ENCODE measurements at places on chromosomes 5 and 9.

- no peak for DNase-seq
Measured at GRCh38 chr9:134136118-134136995, 475 bp downstream of the WDR5 start.

GRCh38 chr5:143471041-143471509 lies 67.6 kb upstream of the NR3C1 start:
- DNase-seq: no peak

DNA sequence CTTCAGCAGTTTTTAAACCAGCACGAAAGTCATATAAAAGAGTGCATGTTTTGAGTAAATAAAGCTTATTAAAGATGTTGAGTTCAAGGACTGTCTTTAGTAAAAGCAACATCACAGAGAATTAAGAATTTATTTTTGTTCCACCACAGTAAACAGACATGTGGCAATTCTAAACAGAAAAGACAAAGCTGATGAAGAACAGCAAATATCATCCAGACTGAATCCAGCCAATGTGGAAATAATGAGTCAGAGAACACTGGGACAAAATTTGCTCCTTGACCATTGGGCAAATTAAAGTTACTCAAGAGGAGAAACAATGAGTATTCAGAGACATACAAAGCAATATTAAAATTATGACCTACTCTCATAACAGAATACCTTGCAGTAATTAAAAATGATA lies 28.8 kb downstream of the OR2K2 start:
- DNase-seq: no peak

DNA sequence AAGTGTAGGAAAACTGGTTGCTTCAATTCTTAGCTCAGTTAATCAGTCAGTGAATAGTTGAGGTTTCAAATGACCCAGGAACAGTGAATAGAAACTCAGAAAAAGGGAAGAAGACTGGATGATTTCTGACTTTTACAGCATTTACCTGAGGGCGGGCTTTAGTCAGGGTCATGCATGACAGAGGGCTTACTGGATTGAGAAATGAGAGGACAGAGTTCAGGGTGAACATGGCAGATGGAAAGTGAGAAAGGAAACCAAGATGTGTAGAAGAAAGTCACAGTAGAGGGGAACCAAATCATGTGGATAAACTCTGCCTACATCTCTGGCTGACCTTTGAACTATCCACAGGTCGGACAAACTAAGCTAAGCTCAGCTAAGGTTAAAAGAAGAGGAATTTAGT lies 596.0 kb downstream of the SEMA5A start:
- no peak for DNase-seq

DNA sequence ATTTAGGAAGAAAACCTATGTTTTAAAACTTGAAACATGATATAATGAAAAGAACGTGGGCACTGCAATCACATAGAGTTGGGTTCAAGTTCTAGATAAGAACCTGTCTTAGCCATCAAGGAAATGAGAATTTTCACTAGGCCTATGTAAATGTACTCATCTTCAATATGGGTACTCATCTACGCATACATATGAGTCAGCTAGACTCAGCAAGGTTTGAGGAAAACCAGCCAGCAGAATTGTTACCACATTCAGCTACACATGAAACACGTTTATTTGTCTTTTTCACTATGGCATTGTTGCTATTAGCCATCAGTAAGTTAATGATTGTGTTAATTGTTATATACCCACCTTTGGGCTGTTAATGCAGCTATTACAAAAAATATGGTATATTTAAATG lies 146.3 kb downstream of the CHSY3 start:
- DNase-seq: no peak

DNA sequence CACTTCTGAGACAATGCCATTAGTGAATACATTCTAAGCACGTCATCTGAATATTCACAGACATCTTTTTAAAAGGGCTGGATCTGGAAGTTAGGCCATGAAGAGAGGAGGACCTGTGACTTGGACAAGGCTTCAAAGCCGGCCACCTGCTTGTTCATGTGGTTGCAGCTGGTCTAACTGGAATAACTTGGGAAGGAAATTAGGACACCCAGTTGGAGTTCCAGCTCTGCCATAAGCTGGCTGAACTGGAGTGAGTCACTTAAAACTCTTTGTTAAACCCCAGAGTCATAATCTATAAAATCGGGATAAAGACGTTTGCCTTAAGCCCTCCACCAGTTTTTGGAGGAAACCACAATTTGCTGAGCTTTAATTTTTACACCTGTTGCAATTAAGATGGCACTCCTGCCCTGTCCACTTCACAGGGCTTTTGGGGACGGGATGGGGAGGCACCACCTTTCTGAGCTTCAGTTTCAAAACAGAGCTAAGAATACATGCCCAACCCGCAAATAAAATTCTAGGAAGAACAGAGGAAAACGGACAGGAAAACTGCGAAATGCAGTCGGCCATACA lies 536 bp upstream of the STX17 start:
- no peak for DNase-seq

GRCh38 chr5:179467441-179467840 lies 82.9 kb upstream of the RUFY1 start:
- DNase-seq: no peak

DNA sequence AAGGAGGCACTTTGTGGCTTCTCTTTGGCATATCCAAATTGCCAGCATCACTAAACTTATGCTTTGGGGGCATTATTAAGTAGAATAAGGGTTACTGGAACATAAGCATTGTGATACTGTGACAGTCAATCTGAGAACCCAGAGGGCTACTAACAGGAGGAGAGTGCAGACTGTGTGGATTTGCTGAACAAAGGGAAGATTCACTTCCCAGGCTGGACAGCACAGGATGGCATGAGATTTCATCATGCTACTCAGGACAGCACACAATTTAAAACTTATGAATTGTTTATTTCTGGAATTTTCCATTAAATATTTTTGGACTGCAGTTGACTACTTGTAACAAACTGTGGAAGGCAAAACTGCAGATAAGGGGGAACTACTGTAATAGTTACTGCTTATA lies 212.5 kb downstream of the TMC1 start:
- no peak for DNase-seq

DNA sequence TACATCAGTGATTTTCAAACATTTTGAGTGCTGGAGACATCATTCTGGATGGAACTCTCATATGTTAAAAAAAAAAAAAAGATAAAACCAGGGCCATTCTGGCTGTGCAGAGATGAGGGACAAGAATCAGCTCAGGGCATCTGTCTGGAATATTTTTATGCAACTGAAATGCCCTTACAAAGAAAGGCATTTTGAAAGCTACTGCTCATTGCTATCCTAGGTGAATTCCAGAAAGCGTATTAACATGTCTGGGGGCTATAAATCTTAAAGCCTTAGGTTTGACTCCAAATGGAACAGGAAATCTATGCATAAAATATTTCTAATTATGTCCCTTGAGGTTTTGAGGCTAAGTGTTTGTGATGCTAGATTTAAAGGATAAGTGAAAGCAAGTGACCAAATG lies 14.9 kb upstream of the PCSK1 start:
- no peak for DNase-seq

DNA sequence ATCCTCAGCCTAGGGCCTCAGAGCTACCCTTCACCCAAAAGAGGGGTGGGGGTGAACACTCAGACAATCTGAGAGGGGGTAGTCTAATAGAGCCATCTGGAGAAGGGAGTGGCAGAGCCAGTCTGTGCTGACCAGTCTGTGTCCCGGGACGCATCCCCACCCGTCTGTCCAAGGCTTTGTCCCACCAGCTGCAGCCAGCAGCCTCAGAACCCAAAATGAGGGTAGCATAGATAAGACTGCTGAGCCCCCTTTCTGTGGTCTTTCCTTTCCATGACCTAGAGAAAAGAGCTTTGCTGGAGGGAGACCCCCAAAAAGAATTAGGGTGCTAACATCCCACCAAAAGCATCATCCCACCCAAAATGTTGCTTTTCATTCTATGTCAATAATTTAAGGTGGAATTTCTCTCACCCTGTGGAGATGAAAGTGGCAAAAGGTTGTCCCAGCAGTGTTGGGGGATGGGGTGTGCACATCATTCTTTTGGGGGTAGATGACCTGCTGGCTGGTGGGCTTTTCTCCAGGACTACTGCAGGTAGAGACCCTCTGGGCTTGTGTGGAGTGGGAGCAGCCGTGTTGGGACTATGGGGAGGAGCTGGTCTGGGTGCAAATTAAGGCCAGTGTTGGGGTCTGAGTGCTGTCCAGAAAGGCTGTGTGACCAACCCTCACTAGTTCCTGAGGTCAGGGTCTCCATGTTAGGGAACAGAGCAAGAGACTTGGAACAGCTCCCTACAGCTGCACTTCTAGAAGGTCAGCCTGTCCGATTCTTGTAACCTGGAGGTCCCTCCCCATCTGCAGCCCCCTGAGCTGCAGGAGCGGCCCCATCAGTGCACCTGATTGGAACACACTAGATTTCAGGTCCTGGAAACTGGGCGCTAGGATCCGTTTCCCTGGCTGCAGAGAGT lies 19.9 kb downstream of the URM1 start:
- no peak for DNase-seq

DNA sequence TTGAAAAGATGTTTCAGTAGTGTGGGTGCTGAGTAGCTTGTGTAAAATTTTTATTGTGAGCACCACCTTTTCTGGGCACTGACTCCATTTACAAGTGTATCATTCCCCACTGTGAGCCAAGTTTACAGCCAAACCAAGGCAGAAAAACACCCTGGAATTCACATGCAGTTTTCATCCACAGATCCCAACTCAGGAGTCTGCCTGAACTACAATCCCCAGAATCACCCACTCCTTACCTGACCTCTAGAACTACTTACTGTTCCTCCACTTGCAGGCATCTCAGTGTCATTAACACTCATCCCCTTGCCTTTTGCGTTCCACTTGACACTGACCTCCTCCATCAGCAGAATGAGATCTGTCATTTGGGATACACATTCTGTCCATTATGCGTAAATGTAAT lies 2042.6 kb upstream of the CDH6 start:
- DNase-seq: no peak

DNA sequence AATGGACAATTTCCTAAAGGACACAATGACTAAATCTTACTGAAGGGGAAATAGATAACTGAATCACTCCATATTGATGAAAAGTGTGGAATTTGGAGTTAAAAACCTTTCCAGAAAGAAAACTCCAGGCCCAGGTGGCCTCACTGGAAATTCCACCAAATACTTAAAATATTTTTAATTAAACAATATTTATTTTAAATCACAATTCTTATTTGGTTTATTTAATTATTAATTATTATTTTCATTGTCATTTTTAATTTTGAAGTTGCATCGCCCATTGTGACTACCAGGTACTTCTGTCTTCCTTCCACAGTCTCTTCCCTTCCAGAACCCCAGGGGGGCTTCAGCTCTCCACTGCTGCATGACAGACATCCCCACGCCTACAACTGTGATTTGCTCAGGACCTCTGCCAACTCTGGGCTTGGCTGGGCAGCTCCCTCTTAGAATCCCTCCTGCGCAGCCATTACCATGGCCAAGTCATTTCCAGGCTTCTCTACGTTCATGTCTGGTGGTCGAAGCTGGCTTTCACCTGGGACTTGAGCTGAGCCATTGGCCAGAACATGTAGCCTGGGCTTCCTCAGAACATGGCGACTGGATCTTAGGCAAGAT lies 16.4 kb upstream of the GADD45G start:
- DNase-seq: no peak

DNA sequence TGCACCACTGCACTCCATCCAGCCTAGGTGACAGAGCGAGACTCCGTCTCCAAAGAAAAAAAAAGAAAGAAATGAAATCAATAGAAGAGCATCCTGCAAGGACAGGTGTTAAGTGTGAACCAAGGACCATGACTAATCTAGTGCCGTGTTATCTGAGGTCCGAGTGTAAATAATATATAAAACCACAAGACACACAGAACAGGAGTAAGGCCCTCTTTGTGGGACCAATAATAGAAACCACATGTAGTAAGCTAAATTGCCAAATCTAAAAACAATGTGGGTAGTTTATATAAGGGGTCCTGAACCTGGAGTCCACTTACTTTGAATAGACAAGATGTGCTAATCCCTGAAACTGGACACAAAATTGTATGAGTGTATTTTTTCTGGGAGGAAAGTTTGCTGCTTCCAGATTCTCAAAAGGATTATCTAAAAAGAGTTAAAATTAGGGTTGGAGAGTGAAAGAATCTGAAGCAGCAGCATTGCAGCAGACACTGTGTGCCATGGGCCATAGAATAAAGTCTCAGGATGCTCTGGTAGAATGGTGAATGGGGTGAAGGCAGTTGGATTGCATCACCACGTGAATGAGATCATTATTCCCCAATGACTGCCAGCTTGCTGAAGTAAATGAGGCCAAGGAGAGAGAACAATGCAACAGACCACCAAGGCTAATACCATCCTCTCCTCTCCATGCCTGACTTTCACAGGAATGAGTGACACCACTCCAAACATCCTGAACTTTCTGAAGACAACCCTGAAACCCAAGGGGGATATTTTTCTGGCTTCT lies 222.7 kb downstream of the DCP2 start:
- DNase-seq: no peak

DNA sequence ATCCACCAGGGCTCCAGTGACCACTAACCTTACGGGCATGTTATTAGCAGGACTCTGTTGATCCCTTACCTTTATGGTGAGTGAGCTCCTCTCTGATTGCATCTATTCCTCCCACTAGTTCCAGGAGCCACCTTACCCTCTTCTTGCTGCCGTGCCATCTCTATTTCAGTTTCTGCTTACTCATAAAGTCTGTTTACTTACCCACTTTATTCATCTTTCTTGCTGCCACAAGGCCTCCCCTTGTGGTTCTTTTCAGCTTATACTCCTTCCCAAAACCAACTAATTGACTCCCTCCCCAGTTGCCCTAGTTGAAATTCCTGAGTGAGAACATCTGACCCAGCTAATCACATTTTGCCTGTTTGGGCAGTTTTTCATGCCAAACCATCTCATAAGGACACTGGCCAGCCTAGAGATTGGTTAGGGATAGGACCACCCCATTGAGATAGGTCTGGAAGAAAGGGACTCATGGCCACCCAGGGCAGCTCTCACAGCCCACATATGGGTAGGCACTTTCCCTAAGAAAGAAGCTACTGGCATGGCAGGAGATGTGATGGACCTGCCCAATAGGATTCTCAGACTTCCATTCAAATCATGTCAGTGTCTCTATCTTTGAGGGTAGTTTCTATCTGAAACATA lies 412.7 kb downstream of the EFNA5 start:
- DNase-seq: no peak

GRCh38 chr5:38940230-38940858 lies 94.5 kb downstream of the OSMR start:
- DNase-seq: no peak

DNA sequence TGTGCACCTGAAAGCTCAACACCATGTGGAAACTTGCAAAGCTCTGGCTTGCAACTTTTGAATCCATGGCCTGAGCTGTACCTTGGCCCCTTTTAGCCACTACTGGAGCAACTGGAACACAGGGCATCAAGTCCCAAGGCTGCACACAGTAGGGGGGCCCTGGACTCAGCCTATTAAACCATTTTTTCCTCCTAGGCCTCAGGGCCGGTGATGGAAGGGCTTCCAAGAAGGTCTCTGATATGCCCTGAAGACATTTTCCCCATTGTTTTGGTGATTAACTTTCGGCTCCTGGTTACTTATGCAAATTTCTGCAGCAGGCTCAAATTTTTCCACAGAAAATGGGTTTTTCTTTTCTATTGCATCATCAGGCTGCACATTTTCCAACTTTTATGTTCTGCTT lies 22.7 kb upstream of the PRLR start:
- DNase-seq: no peak

- no peak for DNase-seq
Measured at GRCh38 chr9:98627296-98627695, 81.4 kb downstream of the GABBR2 start.

- DNase-seq: no peak
Measured at GRCh38 chr5:112186401-112186990, 232.6 kb downstream of the EPB41L4A start.
